ENCODE measurements at places on chromosomes 1 and 21.

GRCh38 chr1:198922638-198923430 is 284.0 kb downstream of the PTPRC start:
- DNase-seq: no peak

GRCh38 chr1:107140703-107141490 is at the start of gene NTNG1:
Gene NTNG1 (plus strand): TSS chr1:107141039.
- no peak for DNase-seq

DNA sequence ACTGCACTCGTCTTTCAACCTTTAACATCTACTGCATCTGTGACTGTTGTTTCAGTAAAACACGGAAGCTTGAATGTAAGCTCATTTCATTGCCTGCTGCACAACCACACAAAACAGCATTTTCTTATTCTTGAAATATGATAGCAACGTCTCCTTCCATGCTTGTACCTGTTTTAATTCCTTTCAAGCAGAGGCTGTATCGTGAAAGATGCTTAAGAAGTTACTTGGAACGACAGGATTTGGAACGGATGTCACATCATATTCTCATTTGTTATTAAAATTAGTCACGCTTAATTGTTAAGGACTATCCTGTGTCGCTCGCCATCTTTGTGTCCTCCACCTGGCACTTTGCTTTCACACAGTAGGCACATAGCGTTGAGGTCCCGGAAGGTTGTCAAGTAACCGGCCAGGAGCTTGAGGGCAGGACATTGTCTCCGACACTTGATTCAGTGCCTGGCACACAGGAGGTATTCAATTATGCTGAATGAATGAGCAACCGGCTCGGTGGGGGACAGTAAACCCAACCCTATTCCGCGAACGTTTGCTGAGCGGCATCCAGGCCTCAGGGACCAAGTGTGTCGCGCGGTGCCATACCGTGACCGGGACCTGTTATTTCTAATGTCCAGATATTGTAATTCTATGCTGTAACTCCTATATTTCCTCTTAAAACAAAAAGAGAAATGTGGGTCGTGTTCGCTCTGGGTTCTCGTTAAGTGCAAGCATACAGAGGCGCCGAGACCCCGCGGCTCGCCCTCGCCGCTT is 499 bp upstream of the SH3GLB1 start:
- DNase-seq: no peak

- DNase-seq: no peak
Measured at GRCh38 chr21:45557616-45558043, 15.4 kb upstream of the SLC19A1 start.

DNA sequence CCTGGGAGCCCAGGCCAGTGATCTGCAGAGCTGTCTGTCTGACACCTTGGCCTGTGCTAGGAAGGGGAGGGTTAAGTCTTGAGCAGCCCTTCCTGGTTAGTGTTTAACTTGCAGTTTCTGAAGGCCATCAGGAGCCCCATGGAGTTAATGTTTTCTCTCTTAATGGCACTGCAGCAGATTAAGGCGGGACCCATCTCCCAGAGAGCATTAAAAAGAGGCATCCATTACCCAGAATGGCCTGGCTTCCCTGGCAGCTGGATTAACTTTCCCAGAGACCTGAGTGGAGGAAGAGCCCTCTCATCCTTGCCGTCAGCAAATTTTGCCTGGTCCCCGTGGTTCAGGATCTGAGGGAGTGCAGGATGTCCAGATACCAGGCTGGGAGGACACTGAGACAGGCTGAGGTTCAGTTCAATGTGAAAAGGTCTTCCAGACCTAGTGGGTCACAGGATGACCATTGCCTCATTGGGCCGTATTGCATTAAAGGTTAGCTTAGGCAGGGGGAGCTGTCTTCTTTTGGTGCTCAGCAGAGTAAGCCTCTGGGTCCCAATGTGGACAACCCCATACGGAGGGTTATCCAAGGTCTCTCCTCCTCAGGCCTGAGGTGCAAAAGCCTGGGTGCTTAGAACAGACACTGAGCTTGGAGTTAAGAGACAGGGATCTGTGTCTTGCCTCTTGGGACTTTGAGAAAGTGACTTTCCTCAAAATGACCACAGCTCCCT is 522.6 kb downstream of the PTPRU start:
- DNase-seq: no peak
